Heart left ventricle (tissue), 16 donors: ENCODE measurements at places on chromosomes 5 and 9. TPM values are rescaled to one million over a fixed set of nuclear protein-coding genes. Genes with fewer than 3 reads are reported as not detected.

DNA sequence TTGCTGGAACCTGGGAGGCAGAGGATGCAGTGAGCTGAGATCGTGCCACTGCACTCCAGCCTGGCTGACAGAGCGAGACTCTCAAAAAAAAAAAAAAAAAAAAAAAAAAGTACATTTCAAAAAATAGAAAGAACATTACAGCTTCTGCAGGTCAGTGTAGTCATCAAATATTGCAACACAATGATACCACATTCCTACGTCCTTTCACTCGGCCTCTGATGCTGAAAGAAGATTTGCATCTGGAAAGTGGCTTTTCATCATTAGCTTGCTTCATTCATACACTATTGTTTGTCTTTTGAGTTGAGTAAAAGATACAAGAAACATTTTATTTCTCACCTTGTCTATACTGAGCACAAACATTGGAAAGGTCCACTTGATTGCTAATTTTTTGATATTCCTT is 59.6 kb upstream of the CPLANE1 start:
- no peaks in the 10 kb centered on the region for H3K4me1 ChIP-seq
- no peak for DNase-seq
- H3K27ac ChIP-seq: no peak overlapping the region
- H3K36me3 ChIP-seq: peaks cover 100% of the 10 kb centered on the region
- H3K4me3 ChIP-seq: no peak overlapping the region
- no peaks in the 10 kb centered on the region for H3K27me3 ChIP-seq

The PCDHGC3 gene
- 27.0 TPM for total RNA-seq

DNA sequence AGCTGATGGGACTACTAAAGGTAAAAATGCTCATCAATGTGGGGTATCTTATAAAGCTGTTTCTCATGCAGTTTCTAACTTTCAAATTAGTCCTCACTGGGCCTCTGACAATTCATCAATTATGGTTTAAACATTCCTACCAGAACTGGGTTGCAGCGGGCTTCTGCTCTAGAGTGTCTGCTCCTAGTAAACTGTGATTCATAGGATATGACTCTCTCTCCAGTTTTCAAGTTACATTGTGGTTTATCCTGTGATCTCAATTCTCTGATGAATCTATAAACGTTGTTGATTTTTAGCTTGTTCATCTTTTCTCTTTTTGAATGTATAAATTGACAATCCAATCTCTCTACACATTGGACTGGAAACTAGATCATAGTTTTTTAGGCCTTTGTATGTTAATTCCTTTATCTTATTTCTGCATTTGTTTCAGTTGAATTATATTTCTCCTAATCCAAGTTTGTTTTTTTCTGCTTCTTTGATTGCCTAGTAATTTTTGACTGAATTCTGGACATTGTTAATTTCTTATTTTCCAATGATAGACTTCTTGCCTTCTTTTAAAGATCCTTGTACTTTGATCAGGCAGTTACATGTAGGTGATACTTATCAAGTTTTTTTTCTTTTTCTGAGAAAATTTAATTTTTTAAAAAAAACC is 822.6 kb downstream of the TLE1 start:
- no peaks in the 10 kb centered on the region for H3K4me1 ChIP-seq
- no peaks in the 10 kb centered on the region for H3K27me3 ChIP-seq
- H3K36me3 ChIP-seq: no peaks in the 10 kb centered on the region
- no peak for DNase-seq

DNA sequence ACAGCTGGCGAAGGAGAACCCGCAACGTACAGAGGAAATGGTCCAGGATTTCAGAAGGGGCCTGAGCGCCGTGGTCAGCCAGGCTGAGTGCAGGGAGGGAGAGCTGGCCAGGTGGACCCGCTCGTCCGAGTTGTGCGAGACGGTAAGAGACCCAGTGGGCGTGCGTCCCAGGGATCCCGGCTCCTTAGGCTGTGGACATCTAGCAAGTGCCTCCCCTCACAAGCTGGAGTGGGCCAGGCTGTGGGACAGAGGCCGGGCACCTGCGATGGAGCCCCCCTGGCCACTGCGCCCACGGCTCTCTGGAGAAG is 29.5 kb upstream of the LRRC14B start:
- no peak overlapping the region for H3K27ac ChIP-seq
- H3K36me3 ChIP-seq: no peaks in the 10 kb centered on the region
- peaks cover 2% of the 10 kb centered on the region for H3K27me3 ChIP-seq
- H3K4me1 ChIP-seq: no peaks in the 10 kb centered on the region
- DNase-seq: no peak

DNA sequence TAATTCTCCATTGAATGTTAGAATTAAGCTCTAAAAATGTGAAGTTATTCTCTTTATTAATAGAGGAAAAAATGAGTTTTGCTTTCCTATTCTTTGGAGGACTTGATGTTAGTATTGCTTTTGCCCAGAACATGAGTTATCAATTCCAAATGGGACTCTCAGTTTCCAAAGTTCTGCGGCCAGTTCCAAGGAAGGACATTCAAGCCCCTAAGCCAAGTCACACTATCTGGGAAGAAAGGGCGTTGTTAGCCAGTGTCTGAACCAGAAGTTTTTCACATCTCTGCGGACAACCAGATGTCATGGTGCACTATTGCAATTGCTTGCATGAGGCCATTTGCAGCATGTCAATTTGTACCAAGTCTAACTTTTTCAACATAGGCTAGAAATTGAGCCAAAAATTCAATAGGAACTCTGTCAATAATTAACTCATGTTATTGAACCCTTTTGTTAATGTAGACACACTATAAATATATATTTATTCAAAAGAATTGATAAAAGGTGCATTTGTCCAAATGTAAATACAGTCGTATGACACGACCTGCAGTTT is 183.3 kb upstream of the PIK3R1 start:
- no peak overlapping the region for H3K27ac ChIP-seq
- no peaks in the 10 kb centered on the region for H3K27me3 ChIP-seq
- no peak overlapping the region for H3K4me3 ChIP-seq
- DNase-seq: no peak
- H3K36me3 ChIP-seq: no peaks in the 10 kb centered on the region

- H3K4me3 ChIP-seq: no peak overlapping the region
- H3K36me3 ChIP-seq: no peaks in the 10 kb centered on the region
- no peak for DNase-seq
- H3K27me3 ChIP-seq: no peaks in the 10 kb centered on the region
- H3K27ac ChIP-seq: no peak overlapping the region
Measured at GRCh38 chr9:1460143-1460769, 410.1 kb downstream of the DMRT2 start.

The TMEM232 gene
- 2.1 TPM for total RNA-seq

- H3K27ac ChIP-seq: no peak overlapping the region
- H3K27me3 ChIP-seq: peaks cover 24% of the 10 kb centered on the region
- no peak overlapping the region for H3K4me3 ChIP-seq
- DNase-seq: peak; percentile 76
Measured at GRCh38 chr5:169302491-169303118, 1.7 kb upstream of the SLIT3 start.
